Omental fat pad (tissue), 4 donors: ENCODE measurements at places on chromosomes 5 and 9.

DNA sequence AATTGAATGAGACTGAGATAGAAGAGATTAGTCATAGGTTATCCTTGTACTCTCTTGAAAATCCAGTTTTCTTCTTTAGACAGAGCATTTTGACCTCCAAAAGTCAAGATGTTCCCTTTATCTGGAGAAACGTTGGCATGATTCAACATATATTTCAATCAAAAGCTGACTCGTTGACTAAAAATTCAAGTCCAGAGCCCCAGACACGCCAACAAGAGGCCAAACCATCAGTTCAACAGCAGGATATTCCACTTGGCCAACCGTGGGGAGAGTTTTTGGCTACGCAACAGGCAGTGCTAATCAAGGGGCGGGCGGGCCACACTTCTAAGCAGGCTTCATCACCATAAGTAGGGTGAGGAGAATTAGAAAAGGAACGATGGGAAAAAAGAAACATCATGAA, 119.1 kb downstream of the SLIT3 start:
- DNase-seq: no peak

- DNase-seq: no peak
Observed at GRCh38 chr5:100779669-100780375, 123.3 kb downstream of the ST8SIA4 start.

GRCh38 chr5:160507221-160507721, 85.6 kb downstream of the PTTG1 start:
- DNase-seq: no peak

- DNase-seq: no peak
Observed at GRCh38 chr5:39757131-39757530, 332.4 kb upstream of the DAB2 start.

- DNase-seq: no peak
Observed at GRCh38 chr5:150616024-150616470, 24.4 kb upstream of the SYNPO start.

GRCh38 chr9:75033791-75034473, 5.8 kb upstream of the CARNMT1 start:
- DNase-seq: no peak

- no peak for DNase-seq
Observed at GRCh38 chr5:170693701-170694100, 89.8 kb upstream of the GABRP start.

GRCh38 chr5:123929055-123929474, 417.1 kb downstream of the CSNK1G3 start:
- no peak for DNase-seq

DNA sequence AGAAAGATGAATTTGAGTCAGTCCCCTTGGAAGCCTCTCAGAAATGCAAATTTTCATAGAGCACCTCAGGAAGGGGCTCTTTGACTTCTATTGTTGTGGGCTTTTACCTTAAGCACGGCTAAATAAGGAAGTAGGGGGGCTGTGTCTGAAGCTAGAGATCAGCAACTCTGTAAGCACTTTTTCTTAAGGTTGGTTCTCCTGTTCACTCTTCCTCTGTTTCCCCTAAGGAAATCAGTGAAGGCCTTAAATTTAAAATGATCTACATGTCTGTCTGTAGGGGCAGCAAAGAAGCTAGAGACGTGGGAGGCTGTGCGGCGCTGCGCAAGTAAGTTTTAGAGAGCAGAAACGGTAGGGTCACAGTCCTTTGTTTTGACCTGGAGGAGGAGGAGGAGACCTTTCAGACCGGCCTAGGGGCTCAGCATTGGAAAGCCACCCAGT, 1.2 kb upstream of the CDC14B start:
- no peak for DNase-seq

DNA sequence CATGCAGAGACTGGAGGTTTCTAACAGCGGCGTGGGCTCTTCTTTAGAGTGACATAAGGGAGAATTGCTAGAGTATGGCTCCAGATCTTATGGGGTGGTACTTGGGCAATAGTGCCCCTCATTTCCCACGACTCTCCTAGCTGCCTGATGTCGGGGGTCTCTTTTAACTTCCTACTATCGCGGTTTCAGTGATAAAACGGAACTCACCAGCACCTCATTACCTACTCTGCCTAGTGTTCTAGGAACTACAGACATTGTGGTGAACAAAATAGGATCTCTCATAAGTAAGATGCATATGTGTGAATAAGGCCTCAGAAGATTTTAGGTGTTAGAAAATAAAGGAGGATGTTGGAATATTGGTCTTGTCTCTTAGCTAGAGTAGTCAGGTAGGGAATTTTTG, 1.1 kb downstream of the ICE1 start:
- DNase-seq: no peak

DNA sequence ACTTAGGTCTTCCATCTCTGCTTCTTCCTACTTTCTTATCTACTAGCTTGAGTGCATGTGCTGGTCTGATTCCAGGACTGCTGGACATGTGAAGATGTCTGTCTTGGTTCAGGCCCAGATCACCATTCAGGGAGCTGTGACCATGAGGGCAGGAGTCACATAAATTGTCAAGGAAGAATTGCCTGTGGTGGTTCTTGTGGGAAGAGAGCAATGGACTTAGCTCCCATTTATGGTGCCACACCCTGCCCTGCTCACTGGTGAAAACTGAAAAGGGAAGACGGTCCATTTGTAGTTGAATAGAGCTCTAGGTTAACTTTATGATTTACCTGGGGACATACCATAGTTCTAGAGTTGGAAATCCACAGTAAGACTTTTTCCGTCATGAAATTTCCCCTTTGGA, 244.3 kb upstream of the ZNF608 start:
- DNase-seq: no peak

- DNase-seq: no peak
Observed at GRCh38 chr9:101585740-101586139, 9.0 kb downstream of the PPP3R2 start.

DNA sequence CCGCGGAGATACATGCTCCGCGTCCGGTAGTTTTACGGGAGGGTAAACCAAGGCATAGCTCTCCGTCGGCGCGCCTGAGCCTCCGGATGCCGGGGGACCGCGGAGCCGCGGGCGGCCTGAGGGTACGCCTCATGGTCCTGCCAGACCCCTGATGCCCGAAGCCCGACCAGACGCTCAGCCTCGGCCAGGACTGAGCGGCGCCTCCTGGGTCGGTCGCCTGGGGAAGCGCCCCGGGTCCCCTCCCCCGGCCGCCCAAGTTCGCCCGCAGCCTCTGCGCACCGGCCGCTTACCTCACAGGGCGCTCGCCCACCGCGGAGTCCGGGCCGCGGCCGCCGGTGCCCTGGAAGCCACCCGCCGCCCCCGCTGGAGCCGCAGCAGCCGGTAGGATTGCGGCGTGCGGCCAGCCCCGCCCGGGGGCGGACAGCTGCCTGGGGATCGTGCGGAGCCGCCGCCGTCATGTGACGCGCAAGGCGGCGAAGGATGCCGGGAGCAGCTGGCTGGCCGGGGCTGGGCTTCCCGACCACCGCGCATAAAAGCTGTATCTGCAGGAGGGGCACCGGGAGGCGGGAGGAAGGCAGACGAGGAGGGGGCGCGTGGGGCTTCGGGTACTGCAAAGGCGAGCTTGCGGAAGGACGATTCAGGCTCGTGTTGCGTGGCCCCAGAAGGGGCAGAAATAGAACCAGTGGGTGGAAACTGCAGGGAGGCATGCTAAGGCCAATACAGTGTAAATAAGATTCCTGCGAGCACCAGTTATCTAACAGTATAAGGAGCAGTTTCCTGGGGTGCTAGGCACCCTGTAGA, at the start of gene FBXO10:
FBXO10 (minus strand) TSS at position 460 of the 801 bp plus-strand sequence. CDS start 34,612 bp downstream, outside the sequence.
- peak; percentile 33 for DNase-seq

- no peak for DNase-seq
Observed at GRCh38 chr5:82664732-82665131, 386.6 kb upstream of the RPS23 start.

DNA sequence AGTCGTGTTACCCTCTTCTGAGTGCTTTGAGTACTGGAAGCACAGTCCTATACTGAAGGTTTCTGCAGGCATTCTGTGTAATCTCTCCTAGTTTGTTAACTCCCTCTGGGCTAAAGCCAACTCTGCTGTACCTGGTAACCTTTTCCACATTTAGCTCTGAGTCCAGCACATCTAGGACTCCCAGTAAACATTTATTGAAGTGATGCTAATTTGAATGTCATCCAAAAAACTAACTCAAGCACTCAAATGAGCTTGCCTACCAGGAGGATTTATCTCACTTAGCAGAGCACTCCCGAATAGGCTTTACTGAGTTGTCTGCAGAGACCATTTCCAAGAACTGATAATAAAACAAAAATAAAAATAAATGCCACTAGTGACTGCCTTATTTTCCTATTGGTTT, 79.5 kb upstream of the NFIB start:
- DNase-seq: no peak

DNA sequence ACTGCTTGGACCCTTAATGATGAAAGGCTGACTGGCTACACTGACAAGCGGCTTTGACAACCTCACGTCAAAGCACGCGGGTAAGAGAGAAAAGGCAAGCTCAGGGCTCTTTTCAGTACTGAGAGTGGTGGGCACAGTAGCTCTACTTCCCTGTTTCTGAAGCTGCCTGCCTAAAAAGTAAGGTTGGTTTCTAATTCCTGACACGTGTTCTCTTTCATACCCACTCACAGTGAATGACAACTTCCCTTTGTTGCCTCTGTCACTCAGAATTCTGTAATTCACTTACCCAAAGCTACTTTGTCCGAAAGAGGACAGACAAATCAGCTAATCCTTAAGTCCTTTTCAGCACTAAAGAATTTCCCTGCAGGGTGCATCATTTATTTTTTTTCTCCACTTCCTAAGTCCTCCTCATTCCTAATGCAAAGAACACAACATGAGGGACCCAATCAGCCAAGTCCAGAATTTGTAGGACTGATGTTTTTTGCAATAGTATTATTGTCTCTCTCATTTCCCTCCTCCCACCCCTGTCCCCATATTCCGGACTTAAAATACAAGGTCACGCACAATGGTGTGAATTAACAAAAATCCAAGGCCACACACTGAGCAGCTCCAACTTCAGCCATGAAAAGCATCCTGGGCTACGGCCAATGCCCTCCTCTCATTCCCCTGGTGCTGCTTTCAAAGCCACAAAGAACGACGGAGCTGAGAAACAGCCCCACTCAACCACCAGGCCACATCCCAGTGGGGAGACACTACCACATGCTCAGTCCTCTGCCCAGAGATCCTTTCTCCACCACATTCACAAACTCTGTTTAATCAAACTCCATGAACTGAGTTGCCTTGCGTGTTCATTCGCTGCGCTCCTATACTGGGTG, 221.0 kb downstream of the TSSK1B start:
- DNase-seq: no peak

DNA sequence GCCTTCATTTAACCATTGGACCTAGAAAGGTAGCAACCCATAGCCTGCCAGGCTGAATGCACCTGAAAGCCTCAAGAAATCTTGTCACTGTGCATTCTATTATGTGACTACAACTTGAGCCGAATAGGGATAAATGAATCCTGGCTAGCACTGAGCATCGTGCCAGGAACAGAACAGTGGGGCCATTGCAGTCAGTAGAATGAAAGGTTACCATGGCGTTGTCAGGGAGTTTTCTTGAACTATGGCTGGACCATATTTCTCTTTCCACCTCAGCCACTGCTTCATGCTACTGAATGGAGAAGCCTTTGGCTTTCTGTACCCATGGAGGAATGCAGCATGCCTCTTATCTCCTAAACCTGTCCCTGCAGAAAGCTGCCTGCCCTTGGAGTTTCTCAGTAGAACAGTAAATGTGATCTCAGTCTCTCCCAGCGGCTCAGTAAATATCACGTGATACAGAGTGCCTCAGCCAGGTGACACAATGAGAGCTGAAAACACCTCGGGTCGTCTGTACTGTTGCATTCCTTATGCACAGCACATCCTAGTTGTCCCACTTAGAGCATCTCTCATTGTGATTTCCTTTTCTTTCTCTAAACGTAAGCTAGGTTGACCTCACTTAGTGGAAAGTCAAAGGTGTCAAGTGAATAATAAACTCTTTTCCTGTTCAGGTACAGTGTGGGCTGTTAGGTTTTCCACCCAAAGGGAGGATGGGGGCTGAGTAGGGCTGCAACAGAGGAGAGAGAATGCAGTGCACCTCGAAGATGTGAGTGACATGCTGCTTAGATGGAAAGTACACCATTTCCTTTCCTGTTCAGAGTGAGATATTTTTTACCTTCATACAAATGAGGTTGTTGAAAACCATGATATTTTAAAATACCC, 115.3 kb downstream of the MACIR start:
- DNase-seq: no peak

DNA sequence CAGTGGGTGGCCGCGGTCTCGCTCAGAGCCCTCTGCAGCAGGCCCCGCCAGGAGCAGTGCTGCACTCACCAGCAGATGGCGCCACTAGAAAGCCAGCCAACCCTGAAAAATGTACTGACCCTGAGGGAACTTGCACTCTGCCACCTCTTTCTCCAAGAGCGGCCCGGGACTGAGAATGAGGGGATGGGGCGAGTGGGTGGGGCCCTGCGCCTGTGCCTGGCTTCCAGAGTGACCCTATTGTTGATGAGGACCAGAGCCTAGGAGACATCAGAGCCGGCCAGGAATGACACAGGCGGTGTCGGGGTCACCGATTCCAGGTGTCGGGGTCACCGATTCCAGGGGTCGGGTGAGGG, 2.9 kb upstream of the IL17B start:
- DNase-seq: peak; percentile 77
